ENCODE measurements at places on chromosomes 1 and 21.

DNA sequence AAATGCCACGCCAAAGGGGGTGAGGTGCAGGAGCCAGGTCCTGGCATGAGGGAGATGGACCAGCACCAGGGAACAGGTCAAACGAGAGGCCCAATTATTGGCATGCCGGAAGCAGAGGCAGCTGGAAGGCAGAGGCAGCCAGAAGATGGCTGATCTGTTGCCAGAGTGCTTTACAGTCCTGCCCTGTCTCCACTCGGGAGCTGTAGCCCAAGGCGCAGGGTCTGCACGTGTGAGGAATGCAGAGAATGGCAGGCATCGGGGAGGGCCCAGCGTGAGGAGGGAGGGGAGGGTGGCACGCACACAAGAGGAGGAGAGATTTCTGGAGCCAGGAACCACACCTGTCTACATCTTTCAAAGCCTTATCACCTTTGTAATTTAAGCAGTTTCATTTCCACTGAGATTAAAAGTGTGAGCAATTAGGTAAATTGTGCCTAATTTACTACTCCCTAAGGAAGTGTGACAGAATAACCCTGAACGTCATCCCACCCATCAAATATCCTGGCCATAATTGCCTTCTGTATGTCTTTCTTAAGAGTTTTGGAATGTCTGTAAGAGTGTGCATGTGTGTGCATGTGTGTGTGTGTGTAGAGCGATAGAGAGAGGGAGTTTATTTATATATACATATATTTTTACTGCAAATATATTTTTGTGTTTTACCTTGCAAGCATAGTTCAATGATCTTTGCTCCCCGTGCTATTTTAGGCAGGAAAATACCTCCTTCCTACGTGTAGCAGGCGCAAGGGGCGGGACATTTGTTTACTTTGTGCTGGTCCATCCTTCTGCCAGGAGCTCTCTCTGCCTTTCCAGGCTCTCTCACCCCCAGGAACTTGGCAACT, 125.5 kb upstream of the SERBP1 start:
- no peak for DNase-seq

DNA sequence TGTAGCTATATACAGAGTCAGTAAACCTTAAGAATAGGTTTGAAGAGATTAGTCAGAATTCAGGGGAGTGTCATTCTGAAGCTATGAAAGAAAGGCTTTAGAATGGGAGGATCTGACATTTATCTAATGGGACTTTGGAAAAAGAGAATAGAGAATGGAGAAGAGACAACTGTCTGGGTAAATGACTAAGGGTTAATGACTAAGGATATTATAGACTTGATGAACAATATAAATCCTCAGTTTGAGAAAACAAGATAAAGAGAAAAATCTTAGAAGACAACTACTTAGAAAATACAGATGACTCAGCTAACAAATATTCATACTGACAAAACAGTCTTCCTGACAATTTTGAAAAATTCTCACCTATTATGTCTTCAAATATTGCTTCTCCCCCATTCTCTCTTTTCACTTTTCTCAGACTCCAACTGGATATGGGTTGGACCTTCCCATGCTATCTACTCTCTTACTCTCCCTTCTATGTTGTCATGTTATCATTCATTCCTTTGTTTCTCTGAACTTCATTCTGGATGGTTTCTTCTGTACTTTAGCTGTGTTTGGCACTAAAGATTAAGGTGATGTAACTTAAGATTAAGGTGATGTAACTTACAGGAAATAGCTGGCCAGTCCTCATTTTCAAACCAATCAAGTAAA, 20.4 kb downstream of the SLC16A1 start:
- no peak for DNase-seq

DNA sequence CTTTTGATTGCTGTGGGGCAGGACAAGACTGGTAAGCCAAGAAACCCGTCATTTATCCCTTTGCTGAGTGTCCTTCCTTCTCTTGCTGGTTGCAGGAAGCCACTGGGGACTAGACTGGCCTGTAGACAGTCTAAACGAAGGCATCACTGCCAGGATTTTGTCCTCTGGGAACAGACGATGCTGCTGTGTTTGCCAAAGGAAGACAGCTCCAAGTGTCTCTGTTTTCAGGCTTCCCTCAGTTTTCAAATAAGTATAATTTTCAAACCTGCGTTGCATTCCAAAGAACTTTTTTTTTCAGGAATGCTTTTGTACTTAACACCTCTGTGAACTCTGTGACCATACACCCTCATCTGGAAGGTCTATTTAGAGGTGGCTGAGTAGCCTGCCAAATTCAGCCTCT, 269.4 kb downstream of the HLX start:
- no peak for DNase-seq

- DNase-seq = no peak
Measured at GRCh38 chr1:246761396-246761795, 37.2 kb downstream of the SCCPDH start.

DNA sequence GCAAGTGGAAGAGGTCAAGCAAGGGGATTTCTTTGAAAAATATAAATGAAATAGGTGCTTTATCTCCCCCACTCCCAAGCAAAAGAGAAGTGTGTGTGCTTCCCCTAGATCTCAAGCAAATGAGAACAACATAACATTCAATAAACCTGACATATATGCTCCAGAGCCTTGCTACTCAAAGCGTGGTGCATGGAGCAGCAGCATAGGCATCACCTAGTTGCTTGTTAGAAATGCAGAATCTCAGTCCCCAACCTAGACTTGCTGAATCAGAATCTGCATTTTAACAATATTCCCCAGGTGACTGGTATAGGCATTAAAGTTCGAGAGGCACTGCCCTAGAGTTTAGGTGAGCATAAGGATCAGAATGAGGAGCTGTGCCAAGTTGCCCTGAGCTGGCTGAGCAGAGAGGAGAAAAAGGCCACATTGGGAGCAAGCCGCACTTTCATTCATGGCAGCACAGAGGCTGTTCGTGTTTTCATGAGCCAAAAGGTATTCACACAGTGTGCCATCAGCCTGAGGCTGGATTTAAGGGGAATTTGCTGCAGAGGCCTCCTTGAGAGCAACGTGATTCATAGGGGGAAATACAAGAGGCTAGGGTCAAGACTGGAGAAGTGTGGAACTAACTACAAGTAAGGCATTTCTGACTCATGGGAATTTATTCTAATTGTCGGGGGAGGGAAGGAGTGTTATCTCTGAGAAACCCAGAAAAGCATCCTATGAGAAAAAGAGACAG, 14.3 kb upstream of the LPAR3 start:
- DNase-seq = no peak

- no peak for DNase-seq
Measured at GRCh38 chr1:182662956-182663355, 21.4 kb downstream of the RGS8 start.

DNA sequence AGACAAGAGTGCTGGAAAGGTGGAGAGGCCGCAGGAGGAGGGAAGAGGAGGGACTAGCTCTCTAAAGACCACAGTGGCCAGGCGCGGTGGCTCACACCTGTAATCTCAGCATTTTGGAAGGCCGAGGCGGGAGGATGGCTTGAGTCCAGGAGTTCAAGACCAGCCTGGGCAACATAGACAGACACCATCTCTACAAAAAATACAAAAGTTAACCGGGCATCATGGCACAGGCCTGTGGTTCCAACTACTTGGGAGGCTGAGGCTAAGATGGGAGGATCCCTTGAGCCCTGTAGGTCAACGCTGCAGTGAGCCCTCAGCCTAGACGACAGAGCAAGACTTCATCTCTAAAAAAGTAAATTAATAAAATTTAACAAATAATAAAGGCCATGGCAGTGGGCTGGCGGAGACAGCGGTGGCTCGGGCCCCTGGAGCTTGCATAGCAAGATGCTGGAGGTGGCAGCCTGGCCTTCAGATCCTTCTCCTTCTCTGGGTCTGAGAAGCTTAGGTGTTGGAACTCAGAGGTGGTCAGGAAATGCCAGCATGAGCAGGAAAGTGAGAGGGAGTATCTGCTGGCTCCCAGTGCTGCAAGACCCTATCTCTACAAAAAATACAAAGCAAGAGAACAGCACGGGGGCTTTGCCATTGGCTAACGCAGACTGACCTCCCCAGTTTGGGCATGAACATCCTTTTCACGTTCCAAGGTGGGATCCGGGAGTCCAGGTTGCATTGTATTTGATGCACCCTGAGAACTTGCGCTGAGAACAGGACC, 10.7 kb downstream of the WNT3A start:
- DNase-seq = no peak

DNA sequence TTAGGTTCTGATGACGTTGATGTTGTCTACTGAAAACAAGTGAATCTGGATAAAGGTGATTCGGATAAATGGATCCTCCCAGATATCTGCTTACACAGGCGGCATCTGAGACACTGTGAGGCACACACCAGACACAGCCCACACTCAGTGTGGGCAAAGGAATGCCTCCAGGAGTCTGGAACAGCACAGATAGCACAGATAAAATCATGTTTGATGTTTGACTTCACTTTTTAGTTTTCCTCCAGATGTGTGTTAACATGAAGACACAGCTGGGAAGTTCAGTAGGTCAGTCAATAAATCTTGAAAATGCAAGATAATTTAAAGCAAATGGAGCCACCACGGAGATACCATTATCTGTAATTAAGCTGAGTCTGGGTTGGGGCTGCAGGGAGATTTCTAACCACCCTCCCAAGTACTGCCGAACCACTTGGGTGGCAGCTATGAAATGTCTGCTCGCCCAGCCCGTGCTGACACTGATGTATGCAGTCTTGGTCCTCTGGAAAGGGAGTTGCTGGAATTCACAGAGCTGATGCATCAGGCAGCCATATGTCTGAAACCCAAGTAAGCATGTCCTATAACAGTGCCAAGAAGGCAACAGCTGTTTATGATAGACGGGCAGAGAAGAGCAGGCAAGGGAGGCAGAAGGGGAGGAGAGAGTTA, 11.7 kb downstream of the CAPN9 start:
- DNase-seq = no peak

DNA sequence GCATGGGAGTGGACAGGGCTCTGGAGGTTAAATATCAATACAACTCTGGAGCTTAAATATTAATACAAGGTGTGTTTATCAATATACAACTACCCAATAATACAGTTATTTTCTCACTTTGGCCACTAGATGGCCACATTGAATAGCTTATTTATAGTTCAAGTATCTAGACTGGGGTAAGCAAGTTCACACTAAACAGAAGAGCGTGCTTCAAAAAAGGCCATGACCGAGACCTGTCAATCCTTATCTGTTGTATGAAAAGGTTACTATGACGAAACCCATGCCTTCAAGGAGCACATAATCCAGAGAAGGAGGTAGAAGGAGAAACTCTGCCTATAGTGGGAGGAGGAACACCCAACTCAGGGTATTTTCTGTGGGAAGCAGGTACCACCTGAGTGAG, 29.1 kb downstream of the CHML start:
- DNase-seq = no peak

DNA sequence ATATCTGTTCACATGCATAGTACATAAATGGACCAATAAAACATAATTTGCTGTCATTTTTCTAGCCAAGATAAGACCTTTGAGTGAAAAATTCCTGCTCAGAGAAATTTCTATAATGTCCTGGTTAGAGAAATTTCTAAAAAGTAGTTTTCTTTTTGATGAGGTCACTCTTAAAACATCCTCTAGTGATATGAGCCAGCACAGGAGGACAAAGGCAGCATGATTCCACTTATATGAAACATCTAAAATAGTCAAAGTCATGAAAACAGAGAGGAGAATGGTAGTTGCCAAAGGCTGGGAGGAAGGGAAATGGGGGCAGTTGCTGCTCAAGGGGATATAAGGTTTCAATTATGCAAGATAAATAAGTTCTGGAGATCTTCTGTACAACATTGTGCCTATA, 239.4 kb downstream of the BACH1 start:
- DNase-seq = peak; percentile 20

GRCh38 chr1:221979444-221980032, 237.6 kb upstream of the DUSP10 start:
- DNase-seq = no peak

- DNase-seq = no peak
Measured at GRCh38 chr1:184379111-184379752, 7.6 kb upstream of the C1orf21 start.
